Stimulated activated CD4-positive, alpha-beta T cell treated with anti-CD3 and anti-CD28 coated beads, Interleukin-2, amount 100 ng/mL, for 24 hours (primary cell): ENCODE measurements at places on chromosomes 6 and 20.
A peak's percentile ranks its signal among the peaks of the same experiment; 100 is the strongest.

- DNase-seq, result no peak
Observed at GRCh38 chr6:149513915-149514314, 29.1 kb upstream of the ZC3H12D start.

DNA sequence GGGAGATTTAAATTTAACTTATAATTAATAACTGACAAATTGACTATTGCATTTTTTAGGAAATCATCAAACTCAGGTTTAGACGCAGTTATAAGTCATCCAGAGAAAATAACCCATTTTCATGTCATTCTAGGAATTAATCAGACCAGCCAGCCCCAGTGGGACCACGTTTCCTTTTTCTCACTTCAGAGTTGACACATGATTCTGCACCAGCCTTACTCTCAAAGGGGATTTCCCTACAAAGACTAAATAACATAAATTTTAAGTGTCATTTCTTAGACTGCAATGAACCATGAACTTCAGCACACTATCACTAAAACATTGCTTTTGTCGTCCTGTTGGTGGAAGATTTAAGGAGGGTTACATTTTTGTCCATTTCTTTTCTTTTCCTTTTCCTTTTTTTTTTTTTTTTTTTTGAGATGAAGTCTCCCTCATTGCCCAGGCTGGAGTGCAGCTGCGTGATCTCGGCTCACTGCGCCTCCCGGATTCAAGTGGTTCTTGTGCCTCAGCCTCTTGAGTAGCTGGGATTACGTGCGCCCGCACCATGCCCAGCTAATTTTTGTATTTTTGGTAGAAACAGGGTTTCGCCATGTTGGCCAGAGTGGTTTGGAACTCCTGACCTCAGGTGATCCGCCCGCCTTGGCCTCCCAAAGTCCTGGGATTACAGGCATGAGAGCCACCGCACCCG is 3.6 kb downstream of the IPCEF1 start:
- DNase-seq, result peak; percentile 47

- no peak for DNase-seq
Observed at GRCh38 chr6:62683063-62683462, 397.0 kb upstream of the KHDRBS2 start.

DNA sequence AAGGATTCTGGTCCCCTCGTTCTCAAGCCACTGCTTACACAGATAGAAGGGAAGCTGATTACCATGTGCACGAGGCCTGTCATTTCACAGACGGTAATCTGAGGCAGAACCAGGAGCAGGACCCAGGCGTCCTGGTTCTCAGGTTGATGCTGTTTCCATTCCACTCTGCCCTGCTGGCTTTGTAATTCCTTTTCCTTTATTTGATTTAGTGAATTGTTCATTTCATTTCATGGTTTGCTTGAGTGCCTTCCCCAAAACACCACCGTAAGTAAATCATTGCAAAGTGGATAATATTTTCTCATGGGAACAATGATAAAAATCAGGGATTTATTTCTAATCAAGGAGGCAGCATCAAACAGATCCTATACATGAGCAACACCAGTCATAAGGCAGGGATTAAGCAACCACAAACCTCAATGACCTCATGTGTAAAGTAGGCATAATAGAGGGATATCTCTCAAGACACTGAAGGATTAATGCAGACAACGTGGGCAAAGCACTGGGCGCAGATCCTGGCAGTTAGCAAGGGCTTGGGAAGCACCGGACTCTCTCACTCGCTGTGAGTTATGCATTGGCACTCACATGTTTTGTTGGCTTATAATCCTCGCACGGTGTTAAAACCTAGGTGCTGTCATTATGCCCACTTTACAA is 229.5 kb upstream of the FOXQ1 start:
- no peak for DNase-seq

DNA sequence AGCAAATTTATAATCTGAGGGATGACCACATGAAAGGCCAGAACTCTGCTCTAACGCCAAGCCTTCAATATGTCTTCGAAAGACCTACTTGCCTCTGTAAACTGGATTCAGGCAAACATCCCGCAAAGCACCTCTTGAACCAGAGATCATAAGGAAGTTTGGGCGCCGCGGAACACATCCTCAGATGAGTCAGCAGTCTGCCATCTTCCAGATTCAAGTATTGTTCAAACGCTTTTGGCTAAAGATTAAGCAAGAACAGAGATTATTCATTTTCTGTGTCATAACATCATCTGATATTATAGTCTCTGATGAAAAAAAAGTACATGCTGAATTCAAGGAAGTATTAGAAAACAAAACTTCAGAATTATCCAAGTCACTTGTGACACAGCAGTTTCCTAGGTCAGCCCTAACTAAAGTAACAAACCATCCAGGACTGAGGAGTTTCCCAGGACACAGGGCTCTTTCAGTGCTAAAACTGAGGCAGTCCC is 20.8 kb downstream of the TBC1D7 start:
- DNase-seq, result no peak
